Endodermal cell (in vitro differentiated cells): ENCODE measurements at places on chromosomes 11 and 22. TPM values are rescaled to one million over a fixed set of nuclear protein-coding genes. Genes with fewer than 3 reads are reported as not detected.

GRCh38 chr11:44760917-44761550, 34.3 kb downstream of the TSPAN18 start:
- peak; percentile 90 for DNase-seq
- H3K4me1 ChIP-seq, result peaks cover 37% of the 10 kb centered on the region
- H3K27me3 ChIP-seq, result no peaks in the 10 kb centered on the region
- no peaks in the 10 kb centered on the region for H3K36me3 ChIP-seq
- H3K27ac ChIP-seq, result peak overlapping the region; percentile 36

- H3K4me3 ChIP-seq, result no peak overlapping the region
- no peaks in the 10 kb centered on the region for H3K36me3 ChIP-seq
- DNase-seq, result peak; percentile 39
- no peaks in the 10 kb centered on the region for H3K27me3 ChIP-seq
- H3K27ac ChIP-seq, result no peak overlapping the region
These were observed 413.0 kb upstream of the LRRC4C start for GRCh38 chr11:41872426-41872825.

DNA sequence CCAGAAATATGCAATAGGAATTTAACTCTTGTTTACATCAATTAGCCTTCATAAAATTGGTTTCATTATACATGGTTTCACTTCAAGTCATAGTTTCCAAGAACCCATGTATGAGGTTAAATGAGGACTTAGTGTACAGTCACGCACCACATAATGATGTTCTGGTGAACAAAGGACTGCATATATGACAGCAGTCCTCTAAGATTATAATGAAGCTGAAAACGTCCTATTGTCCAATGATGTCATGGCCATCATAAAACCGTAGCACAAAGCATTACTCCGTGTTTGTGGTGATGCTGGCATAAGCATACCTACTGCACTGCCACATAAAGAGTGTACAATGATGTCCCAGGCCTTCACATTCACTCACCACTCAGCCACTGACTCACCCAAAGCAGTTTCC, 31.1 kb downstream of the SMCO4 start:
- H3K4me1 ChIP-seq, result no peaks in the 10 kb centered on the region
- no peak for DNase-seq
- H3K4me3 ChIP-seq, result no peak overlapping the region
- H3K27ac ChIP-seq, result no peak overlapping the region

The CELSR1 gene
- total RNA-seq, result 24.4 to 27.9 TPM (median 26.4 TPM) in 3 replicates

The JAML gene
- 0.11 and 0.40 TPM in 2 replicates for total RNA-seq

The MPPED2 gene
- 1.5 to 4.5 TPM (median 2.5 TPM) in 3 replicates for total RNA-seq
